Osteoblast (primary cell): ENCODE measurements at places on chromosomes 13 and 19. TPM values are rescaled to one million over a fixed set of nuclear protein-coding genes. Genes with fewer than 3 reads are reported as not detected.

- H3K27me3 ChIP-seq = no peaks in the 10 kb centered on the region
- no peak overlapping the region for H3K27ac ChIP-seq
- DNase-seq = no peak
Observed at GRCh38 chr13:49977992-49978391, 18.9 kb upstream of the TRIM13 start.

DNA sequence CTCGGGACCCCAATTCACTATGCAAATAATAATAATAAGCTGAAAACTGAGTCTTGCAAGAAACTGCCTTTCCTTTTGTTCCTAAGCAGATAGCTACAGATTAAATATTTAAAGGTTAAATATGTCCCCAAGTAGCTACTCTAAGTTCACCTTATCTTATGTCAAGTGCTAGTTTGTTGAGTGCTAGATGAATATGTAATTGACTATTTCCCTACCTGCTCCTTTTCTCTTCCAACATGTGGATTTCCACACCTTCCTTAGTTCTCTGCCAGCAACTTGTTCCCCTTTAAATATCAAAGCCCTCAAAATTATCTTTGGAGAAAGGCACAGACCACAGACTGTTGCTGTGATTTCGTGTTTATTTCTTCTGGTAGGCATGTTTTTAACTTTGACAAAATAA is 709.2 kb upstream of the SLITRK1 start:
- no peak for DNase-seq
- H3K36me3 ChIP-seq = no peaks in the 10 kb centered on the region
- no peaks in the 10 kb centered on the region for H3K4me1 ChIP-seq
- H3K27ac ChIP-seq = no peak overlapping the region

DNA sequence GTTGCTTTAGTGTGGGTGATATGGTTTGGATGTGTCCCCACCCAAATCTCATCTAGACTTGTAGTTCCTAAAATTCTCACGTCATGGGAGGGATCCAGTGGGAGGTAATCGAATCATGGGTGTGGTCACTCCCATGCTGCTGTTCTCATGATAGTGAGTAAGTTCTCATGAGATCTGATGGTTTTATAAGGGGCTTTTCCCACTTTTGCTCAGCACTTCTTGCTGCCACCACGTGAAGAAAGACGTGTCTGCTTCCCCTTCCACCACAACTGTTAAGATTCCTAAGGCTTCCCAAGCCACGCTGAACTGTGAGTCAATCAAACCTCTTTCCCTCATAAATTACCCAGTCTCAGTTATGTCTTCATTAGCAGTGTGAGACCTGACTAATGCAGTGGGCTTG is 26.0 kb downstream of the OR10H4 start:
- H3K4me3 ChIP-seq = no peak overlapping the region
- H3K27ac ChIP-seq = no peak overlapping the region
- no peaks in the 10 kb centered on the region for H3K36me3 ChIP-seq
- H3K27me3 ChIP-seq = no peaks in the 10 kb centered on the region
- DNase-seq = no peak

DNA sequence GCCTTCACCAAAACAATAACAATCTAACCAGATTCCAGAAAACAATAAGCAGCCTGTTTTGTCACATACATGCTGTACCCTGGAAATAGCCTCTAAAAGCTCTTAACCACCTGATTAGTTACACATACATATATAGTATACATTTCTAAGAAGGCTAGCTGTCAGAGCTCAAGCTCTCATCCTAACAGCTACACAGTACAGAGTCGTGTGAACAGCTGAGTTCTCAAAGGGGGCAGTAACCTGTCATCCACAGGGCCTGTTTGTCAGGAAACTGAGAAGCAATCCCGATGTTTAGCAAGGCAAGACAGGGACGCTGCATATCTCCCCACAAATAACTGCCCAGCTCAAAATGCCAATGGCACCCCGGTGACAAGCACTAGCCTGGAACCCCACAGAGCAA is 56.9 kb downstream of the STK24 start:
- no peak overlapping the region for H3K27ac ChIP-seq
- no peaks in the 10 kb centered on the region for H3K27me3 ChIP-seq
- DNase-seq = no peak
- peaks cover 19% of the 10 kb centered on the region for H3K36me3 ChIP-seq

- H3K4me3 ChIP-seq = no peak overlapping the region
- H3K4me1 ChIP-seq = no peaks in the 10 kb centered on the region
- no peak for DNase-seq
Observed at GRCh38 chr13:73304442-73304841, 245.6 kb downstream of the KLF5 start.

- no peaks in the 10 kb centered on the region for H3K36me3 ChIP-seq
- peak overlapping the region; percentile 1 for H3K4me3 ChIP-seq
- H3K4me1 ChIP-seq = peaks cover 9% of the 10 kb centered on the region
Observed at GRCh38 chr13:113742000-113742441, 17.0 kb upstream of the TMEM255B start.

- H3K36me3 ChIP-seq = peaks cover 10% of the 10 kb centered on the region
- peak overlapping the region; percentile 99 for H3K27ac ChIP-seq
- H3K4me1 ChIP-seq = peaks cover 59% of the 10 kb centered on the region
- no peak overlapping the region for H3K4me3 ChIP-seq
Observed at GRCh38 chr13:51727634-51728274, 76.2 kb downstream of the DHRS12 start.

DNA sequence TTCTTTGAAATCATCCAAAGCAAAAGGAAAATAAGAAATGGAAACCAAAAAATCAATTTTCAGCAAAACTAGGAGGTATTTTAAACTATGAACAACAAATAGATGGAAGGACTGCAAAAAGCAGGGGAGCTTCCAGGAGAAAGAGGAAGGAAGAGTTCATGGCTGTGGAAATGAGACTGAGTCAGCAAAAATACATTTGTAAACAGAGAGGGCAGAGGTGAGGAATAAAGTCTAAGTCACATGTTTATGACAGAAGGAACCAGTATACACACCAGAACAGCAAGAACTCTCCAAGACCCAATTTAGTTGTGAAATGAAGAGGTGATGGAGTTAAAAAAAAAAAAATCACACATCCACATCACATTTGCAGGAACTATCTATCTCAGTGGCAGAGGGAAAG is 69.6 kb downstream of the RNASEH2B start:
- H3K4me3 ChIP-seq = no peak overlapping the region
- no peaks in the 10 kb centered on the region for H3K36me3 ChIP-seq
- no peak overlapping the region for H3K27ac ChIP-seq
- DNase-seq = no peak
- no peaks in the 10 kb centered on the region for H3K4me1 ChIP-seq

DNA sequence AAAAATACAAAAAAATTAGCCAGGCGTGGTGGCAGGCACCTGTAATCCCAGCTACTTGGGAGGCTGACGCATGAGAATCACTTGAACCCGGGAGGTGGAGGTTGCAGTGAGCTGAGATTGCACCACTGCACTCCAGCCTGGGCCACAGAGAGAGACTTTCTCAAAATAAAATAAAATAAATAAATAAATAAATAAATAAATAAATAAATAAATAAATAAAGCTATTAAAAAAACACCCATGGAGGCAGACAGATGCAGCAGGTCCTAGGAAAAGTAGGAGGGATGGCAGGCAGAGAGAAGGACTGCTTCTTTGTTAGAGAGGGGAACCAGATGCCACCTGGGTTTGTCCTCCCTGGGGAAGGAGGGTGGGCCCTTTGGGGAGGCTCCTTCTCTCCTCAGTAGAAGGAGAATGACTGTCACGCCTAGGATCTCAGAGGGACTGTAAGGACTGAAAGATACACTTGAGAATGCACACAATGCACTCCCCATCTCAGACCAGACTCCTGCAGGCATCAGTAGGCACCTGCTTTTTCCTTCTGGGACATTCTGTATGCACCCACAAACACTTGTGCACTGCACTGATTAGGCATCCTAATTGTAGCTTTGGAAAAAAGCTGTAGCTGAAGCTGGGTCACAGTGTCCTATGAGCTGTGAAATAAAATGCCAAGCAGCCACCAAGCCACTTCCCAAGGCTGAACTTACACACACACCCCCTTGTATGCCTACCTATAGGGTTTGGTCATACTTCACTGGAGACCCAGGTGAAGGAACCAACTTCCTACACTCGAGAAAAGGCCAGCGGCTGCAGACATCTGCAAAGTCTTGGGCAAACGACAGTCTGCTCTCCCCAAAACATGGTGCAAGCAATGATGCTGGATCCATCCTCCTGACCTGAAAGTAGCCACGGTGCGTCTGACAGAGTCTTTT is 18.9 kb upstream of the SLC35E1 start:
- H3K27me3 ChIP-seq = no peaks in the 10 kb centered on the region
- H3K4me1 ChIP-seq = peaks cover 18% of the 10 kb centered on the region
- no peak overlapping the region for H3K4me3 ChIP-seq
- no peak overlapping the region for H3K27ac ChIP-seq
- no peaks in the 10 kb centered on the region for H3K36me3 ChIP-seq

GRCh38 chr13:50081679-50082425 is 66.6 kb downstream of the KCNRG start:
- peak; percentile 93 for DNase-seq
- H3K27ac ChIP-seq = peak overlapping the region; percentile 89
- H3K4me1 ChIP-seq = peaks cover 23% of the 10 kb centered on the region
- H3K36me3 ChIP-seq = peaks cover 5% of the 10 kb centered on the region

GRCh38 chr19:3269916-3270671 is 45.6 kb downstream of the CELF5 start:
- H3K27ac ChIP-seq = no peak overlapping the region
- no peak overlapping the region for H3K4me3 ChIP-seq
- peaks cover 42% of the 10 kb centered on the region for H3K27me3 ChIP-seq
- H3K4me1 ChIP-seq = no peaks in the 10 kb centered on the region

The PLIN4 gene
- total RNA-seq = under 0.01 TPM in 2 replicates

The SOX21 gene
- not detected in 2 replicates for total RNA-seq
